ENCODE measurements at places on chromosomes 1 and 21.

DNA sequence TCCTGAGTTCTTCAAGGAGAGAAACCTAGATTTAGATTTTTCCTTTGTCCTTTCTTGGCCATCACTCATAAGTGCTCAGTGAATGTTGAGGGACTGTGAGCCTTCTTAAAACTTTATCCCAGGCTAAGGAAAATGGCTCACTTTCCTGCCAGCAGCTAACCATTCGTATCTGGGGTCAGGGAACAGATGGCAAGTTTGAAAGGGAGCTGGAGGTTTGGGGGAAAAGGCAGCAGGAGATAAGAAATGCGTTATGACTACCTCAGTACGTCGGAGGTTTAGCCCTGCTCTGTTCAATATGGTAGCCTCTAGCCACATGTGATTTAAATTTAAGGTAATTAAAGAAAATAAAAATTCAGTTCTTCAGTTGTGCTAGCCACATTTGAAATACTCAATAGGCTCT is 13.3 kb downstream of the RRP15 start:
- no peak for ATAC-seq

DNA sequence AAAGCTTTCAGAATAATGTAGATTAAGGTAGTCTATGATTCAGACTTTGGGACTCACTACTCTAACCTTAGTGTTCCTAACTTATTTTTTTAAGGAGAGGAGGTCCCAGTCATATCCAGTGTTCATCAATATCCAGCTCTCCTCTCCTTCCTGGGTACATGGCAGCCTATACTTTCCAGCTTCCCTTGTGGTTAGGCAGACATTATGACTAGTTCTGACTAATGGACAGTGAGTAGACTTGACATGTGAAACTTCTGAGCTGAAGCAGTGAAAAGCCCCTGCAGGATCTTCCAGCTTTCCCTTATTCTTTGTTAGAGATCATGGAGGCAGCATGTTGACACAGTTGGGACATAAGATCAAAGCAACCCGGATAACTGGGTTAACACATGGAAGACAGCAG is 144.2 kb downstream of the PTPRU start:
- ATAC-seq = no peak

GRCh38 chr1:156752843-156753482 is 1.5 kb upstream of the HDGF start:
- no peak for ATAC-seq

GRCh38 chr1:201511941-201512539 is 5.1 kb upstream of the CSRP1 start:
- peak; percentile 20 for ATAC-seq

DNA sequence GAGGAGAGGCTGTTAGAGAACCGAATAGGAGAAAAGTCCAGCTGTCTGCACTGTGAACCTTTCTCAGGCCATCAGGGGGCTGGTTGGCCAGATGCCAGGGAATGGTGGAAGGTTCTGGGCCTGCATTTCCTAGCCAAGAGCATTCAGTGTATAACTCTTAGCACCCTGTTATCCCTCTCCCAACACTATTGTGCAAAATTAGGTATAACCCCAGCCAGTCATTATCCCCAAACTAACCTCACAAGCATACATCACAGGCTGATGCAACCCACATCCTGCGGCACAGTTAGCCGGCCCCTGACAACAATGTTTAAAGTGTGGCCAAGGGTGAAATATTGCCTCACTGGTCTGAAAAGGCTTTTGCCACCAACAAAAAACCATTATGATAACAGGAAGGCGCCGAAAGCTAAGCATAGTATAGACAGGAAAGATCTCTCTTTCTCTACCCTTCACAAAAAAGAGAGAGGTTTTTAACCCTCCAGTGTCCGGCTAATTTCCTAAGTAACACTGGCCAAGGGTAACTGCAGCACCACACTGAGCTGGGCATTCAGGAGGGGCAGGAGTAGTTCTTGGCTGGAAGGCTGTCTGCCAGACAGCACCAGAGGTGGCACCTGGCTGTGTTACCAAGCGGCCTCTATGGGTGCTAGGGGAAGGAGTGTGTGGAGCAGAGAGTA is 77.3 kb upstream of the BCAR3 start:
- no peak for ATAC-seq

DNA sequence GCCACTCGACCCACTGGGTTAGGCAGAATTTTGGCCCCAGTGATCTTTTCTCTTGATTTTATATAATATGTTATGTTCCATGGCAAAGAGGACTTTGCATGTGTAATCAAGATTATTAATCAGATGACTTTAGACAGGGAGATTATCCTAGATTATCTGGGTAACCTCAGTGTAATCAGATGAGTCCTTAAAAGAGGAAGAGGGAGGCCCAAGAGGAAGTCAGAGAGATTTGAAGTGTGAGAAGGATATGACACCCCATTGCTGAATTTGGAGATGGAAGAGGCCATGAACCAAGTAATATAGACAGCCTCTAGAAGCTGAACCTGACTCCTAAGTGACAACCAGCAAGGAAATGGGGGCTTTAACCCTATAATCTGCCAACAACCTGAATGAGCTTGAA is 117.1 kb upstream of the CSF3R start:
- ATAC-seq = no peak

DNA sequence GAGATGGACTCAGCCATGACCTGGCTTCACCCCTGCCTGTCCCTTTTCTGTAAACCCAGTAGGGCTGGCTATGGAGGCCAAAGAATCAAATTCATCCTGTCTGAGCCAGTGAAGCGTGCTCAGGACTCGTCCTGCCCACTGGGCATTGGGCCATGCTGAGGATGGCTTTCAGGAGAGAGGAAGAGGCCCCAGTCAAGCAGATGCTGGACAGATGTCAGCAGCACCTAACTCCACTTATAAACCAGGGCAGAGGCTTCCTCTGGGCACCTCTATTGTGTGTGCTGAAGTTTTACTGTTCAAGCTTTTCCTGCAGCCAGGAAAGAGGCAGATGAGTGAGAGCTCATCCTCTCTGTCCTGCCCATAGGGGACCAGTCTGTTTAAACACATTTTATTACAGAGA is 97.4 kb upstream of the GCLM start:
- ATAC-seq = no peak

- ATAC-seq = peak; percentile 89
These were observed 19.1 kb downstream of the OPTC start for GRCh38 chr1:203512848-203513584.

GRCh38 chr1:86517336-86517735 is 29.5 kb upstream of the CLCA4 start:
- no peak for ATAC-seq

GRCh38 chr1:54400329-54400728 is 5.9 kb downstream of the SSBP3 start:
- ATAC-seq = no peak

DNA sequence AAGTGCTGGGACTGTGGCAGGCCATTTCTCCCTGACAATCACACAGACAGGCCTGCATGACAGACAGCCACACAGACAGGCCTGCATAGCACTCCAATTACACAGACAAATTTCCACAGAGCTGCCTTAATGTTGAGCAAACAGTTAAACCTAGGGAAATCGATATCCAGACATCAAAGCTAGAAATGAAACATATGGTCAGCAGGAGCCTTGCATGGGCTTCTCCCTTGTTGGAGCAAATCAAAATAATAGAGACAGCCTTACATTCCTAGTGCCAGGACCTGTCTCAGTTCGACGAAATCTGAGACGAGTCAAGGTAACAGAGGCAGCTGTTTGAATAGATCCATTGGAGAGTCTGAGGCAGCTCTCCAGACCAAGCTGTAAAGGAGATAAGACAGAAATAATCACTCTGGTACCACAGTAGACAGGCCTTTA is 42.4 kb downstream of the OLFML3 start:
- ATAC-seq = no peak

- ATAC-seq = no peak
These were observed 77.1 kb downstream of the CD58 start for GRCh38 chr1:116493484-116494352.
